Stimulated activated CD4-positive, alpha-beta T cell treated with anti-CD3 and anti-CD28 coated beads, Interleukin-4, amount 100 ng/mL, for 1 hour (primary cell): ENCODE measurements at places on chromosomes 11 and 22.

- DNase-seq, result no peak
Measured at GRCh38 chr11:117217141-117218084, 14.5 kb downstream of the PCSK7 start.

DNA sequence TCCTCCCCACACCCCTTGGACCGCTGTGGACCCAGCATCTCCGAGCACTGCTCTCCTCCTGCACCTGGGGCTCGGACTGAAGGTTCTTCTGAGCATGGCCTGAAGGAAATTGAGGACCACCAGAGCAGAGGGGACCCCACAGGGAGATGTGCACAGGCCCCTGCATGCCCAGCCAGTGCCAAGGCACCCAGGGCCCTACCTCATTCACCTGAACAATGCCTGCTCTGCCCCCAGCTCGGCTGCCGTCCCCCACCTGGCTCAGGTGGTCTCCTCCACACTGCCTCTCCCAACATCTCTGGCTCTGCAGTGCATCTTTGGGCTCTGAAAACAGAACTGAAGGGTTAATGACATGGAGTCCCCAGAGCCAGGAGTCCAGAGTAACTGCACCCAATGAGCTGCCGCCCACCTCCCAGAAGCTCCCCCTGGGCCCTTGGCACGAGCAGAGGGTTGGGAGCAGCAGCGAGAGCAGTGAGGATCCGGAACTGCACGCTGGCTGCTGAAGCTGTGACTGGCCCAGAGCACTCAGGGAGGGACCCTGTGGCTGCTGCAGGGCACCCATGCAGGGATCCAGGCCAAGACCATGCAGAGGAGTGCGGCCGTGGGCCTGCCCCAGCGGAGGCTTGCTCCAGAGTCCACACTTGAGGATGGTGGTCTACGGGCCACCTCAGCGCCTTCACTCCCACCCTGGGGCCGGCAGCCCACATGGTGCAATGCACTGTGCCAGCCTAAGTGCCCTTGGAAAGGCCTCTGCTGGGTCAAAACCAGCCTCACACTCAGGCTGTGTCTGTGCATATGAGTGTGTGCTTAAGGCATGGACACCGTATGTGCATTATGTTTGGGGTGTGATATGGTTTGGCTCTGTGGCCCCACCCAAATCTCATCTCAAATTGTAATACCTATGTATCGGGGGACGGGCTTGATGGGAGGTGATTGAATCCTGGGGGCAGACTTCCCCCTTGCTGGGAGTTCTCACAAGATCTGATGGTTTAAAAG lies 686.1 kb downstream of the TBC1D22A start:
- no peak for DNase-seq

GRCh38 chr11:1082346-1082727 lies 7.7 kb downstream of the MUC2 start:
- no peak for DNase-seq

DNA sequence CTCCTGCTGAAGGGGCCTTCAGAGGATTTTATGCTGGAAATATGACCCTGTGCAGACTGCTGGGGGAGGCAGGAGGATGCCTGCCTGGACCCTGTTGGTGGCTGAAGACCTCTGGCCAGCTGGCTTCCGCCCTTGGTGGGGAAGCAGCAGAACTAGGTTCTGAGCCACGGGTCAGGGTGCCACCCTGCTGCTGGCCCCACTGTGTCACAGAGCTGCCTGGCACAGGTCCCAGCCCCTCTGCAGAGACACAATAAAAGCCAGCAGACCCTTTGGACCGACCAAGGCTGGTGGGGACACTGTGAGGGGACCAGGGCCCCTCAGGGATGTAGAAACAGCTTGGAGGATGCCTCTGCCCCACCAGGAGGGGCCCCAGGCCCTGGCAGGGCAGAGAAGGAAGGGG lies 6.9 kb upstream of the SREBF2 start:
- no peak for DNase-seq

DNA sequence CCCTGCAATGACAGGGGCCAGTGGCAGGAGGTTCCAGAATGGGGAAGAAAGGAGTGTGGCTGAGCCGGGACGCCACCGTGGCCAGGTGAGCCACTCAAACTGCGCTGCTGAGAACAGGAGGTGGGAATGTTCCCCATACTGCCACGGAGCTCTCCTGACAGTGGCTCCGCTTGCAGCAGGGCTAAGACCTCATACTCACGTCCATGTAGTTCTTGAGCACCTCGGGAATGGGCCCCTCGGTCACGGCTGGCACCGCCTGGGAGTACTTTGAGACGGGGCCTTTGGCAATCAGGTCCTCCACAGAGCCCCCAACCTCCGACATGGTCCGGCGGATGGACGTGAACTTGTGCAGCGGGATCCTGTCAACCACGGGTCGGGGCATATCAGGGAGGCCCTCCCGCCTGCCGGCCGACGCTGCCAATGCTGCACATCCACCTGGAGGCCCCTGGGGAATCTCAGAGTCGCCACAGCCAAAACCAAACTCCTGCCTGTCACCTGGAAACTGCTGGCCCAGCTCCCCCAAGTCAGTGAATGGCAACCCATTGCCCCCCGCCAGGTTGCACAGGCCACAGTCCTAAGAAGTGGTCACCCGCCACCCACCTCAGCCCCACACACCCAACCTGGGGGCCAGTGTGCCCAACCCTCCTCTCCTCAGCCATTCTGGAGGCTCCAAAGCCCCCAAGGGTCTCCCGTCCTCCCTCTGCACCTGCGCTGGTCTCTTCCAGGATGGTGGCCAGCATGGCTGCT lies 2.4 kb downstream of the CTSD start:
- no peak for DNase-seq

GRCh38 chr11:85028329-85029101 lies 598.6 kb downstream of the DLG2 start:
- DNase-seq, result no peak

GRCh38 chr11:109423466-109424190 lies 1.6 kb downstream of the C11orf87 start:
- DNase-seq, result no peak

DNA sequence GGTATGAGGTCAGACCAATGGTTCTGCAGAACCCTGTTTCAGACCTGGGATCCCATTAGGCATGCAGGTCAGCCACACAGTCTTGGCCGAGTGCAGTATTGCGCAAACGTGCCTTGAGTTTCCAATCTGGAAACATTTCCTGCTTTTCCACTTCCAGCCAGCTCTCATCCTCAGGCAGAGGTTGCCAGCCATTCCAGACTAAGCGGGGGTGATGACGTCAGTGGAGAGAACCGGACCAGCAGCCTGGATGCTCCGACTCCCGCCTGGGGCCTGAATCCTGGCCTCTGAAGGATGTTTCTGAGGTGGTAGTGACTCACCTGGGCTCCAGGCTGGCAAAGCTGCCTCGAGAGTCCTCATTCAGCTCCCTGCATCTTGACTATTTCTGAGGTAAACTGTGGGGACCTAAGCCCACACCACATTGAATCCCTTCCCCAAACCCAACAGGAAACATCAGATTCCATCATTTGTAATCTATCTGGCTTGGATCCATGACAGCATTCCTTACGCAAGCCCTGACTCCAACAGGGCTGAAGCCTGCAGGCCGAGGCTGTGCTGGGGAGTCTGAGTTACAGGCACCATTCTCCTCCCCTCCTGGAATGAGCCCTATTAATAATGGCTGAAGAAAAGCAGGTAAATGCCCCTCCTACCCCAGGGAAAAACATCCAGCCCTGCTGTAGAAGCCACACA lies 83.0 kb downstream of the ABTB2 start:
- no peak for DNase-seq

DNA sequence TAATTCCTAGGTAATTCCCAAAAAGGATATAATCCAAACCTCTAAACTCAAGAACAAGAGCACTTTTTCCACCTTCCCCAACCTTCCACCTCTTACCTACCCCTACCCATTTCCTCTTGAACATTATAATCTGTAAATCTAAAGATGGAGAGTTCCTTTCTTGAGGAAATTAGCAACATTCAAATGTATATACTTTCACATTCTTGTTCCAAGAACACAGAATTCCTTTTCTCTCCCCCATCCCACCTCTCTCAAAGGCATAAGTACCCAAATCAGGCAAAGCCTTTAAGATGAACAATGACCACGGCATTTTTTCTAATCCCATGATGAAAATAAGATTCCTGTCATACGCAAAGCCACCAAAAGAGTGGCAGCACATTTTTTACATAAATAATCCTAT lies 18.3 kb downstream of the RRAS2 start:
- DNase-seq, result no peak
